Karpas-422 (cell line): ENCODE measurements at places on chromosomes 12 and 14. TPM values are rescaled to one million over a fixed set of nuclear protein-coding genes. Genes with fewer than 3 reads are reported as not detected.

Gene NR1H4
- total RNA-seq = not detected in 2 replicates

Gene SLC15A5
- total RNA-seq = not detected in 2 replicates

Gene TSHR
- total RNA-seq = not detected in 2 replicates

DNA sequence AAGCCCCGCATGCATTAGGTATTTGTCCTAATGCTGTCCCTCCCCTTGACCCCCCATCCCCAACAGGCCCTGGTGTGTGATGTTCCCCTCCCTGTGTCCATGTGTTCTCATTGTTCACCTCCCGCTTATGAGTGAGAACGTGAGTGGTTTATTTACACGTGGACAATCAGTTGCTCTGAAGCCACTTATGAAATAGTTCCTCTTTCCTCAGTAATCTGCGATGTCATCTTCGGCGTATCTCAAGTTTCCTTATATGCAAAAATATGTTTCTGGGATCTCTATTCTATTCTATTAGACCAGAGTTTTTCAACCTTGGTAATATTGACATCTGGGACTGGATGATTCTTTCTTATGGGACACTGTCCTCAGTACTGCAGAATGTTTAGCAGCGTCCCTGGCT, 56.0 kb upstream of the DCD start:
- H3K36me3 ChIP-seq = no peaks in the 10 kb centered on the region
- no peaks in the 10 kb centered on the region for H3K27me3 ChIP-seq
- H3K4me1 ChIP-seq = peaks cover 3% of the 10 kb centered on the region; the same call in 1 of the 2 replicates
- no peak overlapping the region for H3K27ac ChIP-seq
- no peak overlapping the region for H3K4me3 ChIP-seq

GRCh38 chr14:69667938-69668335, 56.5 kb downstream of the SUSD6 start:
- H3K4me3 ChIP-seq = peak overlapping the region; percentile 18; the same call in 1 of the 2 replicates
- no peak for DNase-seq
- H3K27me3 ChIP-seq = no peaks in the 10 kb centered on the region
- H3K4me1 ChIP-seq = peaks cover 96% of the 10 kb centered on the region
- peak overlapping the region; percentile 86 for H3K27ac ChIP-seq

- H3K27me3 ChIP-seq = no peaks in the 10 kb centered on the region
- H3K4me3 ChIP-seq = no peak overlapping the region
- no peaks in the 10 kb centered on the region for H3K36me3 ChIP-seq
- no peak overlapping the region for H3K27ac ChIP-seq
- peaks cover 15% of the 10 kb centered on the region for H3K4me1 ChIP-seq
- DNase-seq = no peak
Measured at GRCh38 chr14:87866116-87866515, 126.9 kb downstream of the GALC start.

DNA sequence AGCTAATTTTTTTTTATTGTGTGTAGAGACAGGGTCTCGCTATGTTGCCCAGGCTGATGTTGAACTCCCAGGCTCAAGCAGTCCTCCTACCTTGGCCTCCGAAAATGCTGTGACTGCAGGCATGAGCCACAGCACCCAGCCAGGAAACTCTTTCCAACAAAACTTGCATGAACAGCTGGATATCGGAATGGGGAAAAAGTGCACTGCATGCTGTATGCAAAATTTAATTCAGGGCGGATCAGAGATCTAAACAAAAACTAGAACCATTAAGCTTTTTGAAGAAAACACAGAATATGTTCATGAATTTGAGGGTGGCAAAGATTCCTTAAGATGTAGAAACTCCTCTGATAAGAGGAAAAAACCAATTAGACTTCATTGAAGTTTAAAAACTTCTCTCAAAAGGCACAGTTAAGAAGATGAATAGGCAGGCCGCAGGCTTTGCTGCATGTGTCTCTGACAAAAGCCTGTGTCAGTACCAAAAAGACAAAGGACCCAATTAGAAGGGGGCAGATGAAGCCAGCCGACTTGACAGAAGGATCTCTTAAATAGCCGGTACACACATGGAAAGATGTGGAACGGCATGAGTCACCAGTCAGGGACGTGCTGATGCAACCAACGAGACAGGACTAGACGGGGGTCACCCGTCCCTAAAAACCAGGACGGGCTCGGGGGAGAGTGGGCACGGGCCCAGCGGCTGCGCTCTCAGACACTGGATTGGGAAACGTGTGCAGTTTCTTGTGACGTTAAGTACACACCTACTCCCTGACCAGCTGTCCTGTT, 34.8 kb upstream of the MMP17 start:
- H3K27ac ChIP-seq = no peak overlapping the region
- H3K4me1 ChIP-seq = no peaks in the 10 kb centered on the region
- no peak overlapping the region for H3K4me3 ChIP-seq
- no peaks in the 10 kb centered on the region for H3K27me3 ChIP-seq
- DNase-seq = no peak
